ENCODE measurements at places on chromosomes 12 and 14.

DNA sequence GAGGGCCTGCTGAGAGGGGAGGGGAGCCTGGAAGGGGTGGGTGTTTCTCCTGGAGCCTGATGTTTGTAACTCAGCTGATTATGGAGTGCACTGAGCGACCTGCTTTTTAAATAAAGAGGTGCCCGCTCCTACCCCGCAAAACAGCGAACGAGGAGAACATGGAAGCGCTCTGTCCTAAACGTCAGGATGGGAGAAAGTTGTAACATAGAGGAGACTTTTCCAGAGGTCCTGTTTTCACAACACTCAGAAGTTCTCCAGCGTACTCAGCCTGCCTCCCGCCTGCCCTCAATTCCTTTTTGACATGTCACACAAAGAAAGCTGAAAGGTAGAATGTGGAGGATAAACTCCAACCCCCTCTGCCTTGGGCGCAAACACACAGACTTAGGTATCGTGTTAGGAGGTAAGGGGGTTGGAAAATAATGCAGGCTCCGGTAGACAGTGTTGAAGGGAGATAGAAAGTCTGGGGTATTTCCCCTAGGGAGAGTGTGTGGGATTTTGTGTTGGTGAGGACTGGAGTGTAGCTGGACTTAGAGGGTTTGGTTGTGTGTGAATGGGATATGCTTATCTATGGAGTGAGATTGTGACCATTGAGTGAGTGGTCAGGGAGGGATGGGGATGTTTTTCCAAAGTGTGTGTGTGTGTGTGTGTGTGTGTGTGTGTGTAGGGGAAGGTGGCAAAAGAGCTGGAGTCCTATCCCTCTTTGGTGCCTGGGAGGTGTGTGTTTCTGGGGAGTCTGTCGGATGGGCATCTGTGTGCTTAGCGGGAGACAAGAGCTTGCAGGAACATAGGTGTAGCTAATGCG lies 2.1 kb downstream of the NTF3 start:
- DNase-seq = no peak

DNA sequence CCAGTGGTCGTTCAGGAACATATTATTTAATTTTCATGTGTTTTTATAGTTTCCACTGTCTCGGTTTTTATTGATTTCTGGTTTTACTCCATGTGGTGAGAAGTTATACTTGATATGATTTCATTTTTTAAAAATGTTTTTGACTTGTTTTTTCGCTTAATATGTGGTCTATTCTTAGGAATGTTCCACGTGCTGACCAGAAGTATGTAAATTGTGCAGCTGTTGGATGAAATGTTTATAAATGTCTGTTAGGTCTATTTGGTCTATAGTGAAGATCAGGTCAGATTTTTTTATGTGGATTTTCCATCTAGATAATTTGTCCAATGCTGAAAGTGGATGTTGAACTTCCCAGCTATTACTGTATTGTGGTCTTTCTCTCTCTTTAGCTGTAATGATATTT lies 433.8 kb upstream of the MIS18BP1 start:
- DNase-seq = no peak

DNA sequence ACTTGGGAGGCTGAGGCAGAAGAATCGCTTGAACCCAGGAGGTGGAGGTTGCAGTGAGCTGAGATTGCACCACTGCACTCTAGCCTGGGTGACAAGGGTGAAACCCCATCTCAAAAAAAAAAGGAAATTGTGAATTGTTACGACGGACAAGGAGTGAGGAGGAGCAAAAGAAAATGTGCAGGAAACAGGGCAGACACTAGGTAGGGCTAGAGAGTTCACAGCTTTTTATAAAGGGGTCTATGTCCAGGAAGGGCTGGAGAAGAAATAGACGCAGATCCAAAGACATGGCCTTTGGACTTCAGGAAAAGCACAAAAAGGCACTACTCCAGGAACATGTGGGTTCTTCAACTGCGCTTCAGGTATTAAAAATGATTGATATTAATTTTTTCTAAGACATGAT lies 34.4 kb downstream of the ATG14 start:
- DNase-seq = no peak

GRCh38 chr14:88140874-88141273 lies 135.9 kb downstream of the GPR65 start:
- no peak for DNase-seq

DNA sequence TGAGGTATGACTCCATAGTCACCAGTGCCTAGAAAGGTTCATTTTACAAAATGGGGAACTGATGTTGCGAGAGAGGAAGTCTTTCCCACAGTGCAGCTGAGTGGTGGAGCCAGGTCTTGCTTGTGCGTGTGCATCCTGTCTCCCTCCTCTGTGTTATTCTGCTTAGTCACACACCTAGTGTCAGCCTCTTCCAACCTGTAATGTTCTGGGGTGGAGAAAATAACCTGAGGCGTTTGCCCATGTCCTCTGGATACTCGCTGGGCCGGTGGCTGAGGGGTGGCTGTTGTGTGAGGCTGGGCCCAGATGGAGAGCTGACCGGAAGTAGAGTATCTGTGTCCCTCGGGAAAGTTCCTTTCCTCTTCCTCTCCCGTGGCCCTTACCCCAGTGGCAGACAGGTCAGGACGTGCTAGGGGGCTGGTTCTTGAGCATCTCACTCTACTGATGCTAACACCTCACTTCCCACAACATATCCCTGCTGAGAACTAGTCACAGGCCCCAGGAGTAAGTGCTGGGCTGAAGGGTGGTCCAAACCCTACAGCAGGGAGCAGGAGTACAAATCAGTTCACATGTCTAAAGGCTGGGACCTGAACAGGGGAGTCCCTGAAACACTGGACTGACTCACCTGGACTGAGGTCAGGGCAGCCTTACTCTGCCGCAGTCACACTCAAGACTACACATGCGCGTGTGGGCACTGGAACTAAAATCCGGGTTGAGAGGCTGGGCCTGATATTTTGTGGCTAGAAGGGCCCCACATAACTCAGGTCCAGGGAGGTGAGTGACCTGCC lies 7.0 kb downstream of the MLF2 start:
- DNase-seq = peak; percentile 29

GRCh38 chr12:53977596-53978445 lies 3.1 kb upstream of the HOTAIR start:
- DNase-seq = no peak

DNA sequence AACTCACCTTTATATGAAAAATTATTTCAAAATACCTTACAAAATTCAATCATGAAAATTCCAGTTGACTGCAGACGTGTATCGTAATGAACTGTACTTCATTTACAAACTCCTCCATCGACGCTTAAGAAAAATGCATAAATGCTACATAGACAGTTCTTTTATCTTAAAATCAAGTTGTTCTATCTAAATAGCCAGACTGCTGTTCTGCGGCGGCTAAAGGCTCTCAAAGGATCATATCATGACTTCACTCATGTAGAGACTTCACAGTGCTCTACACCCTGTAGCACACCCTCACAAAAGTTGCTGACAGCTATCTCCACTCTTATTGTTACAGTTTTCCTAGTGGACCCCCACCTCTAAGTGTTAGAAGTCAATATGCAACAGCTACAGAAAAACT lies 5.2 kb downstream of the KRAS start:
- no peak for DNase-seq

DNA sequence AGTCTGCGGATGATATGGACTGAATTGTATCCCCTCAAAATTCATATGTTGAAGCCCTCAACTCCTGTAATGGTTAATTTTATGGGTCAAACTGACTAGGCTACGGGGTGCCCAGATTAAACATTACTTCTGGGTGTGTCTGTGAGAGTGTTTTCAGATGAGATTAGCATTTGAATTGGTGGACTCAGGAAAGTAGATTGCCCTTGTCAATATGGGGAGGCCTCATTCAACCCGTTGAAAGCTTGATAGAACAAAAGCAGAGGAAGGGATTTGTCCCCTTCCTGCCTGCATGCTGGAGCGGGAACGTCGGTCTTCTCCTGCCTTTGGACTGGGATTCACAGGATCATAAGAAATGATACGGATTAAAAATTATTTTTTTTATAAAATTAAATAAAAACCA lies 84.5 kb downstream of the BBS10 start:
- no peak for DNase-seq
